Activated CD8-positive, alpha-beta T cell treated with anti-CD3 and anti-CD28 coated beads for 36 hours (primary cell): ENCODE measurements at places on chromosomes 2 and 18. TPM values are rescaled to one million over a fixed set of nuclear protein-coding genes. Genes with fewer than 3 reads are reported as not detected.
A peak's percentile ranks its signal among the peaks of the same experiment; 100 is the strongest.

GRCh38 chr2:241041589-241042158 is 43.3 kb downstream of the SNED1 start:
- H3K4me3 ChIP-seq = no peak overlapping the region
- no peak for DNase-seq
- peaks cover 12% of the 10 kb centered on the region for H3K4me1 ChIP-seq
- no peak overlapping the region for H3K27ac ChIP-seq
- H3K27me3 ChIP-seq = no peaks in the 10 kb centered on the region
- peaks cover 2% of the 10 kb centered on the region for H3K36me3 ChIP-seq

DNA sequence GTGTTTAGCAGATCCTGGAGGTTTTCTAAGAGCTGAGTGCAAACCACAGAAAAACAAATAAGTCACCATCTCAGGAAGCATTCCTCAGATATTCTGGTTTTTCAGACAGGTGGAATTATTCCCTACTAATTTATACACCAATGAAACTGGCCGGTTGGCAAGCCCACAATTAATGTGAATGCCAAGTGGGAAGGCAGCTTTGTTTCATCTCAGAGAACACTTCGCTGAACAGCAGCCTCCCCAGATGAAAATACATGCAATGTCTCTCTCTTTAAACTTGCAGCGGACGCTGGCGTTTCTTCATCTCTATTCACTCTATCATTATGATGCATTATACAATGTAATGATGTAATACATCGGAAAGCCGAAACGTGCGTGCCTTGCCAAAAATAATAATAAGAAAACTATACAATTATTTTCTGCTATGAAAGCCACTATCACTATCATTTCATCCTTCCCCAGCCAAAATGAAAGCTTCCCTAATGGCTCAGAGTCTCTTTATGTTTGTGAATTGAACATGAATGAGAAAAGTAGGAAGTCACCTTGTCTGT is 649.4 kb downstream of the BCL11A start:
- H3K27ac ChIP-seq = no peak overlapping the region
- no peaks in the 10 kb centered on the region for H3K27me3 ChIP-seq
- peaks cover 6% of the 10 kb centered on the region for H3K4me1 ChIP-seq
- no peaks in the 10 kb centered on the region for H3K36me3 ChIP-seq
- DNase-seq = no peak

DNA sequence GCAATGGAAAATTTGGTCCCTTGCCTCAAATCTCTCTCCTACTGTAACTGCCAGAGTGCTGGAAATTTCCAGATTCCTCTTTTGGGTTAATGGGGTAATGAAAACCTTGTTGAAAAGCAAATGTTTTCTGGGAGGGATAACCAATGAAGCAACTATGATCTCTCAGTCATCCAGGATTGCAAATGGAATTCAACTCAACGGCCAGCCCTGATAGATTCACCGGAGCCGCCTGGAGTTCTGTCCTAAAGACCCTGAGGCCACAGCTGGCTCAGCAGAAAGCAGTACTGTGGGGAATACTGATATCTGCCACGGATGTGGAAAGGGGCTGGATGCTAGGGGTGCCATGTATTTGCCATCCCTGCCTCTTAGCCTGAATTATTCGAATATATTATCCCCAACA is 167.8 kb downstream of the NRP2 start:
- H3K27ac ChIP-seq = no peak overlapping the region
- no peaks in the 10 kb centered on the region for H3K4me1 ChIP-seq
- no peaks in the 10 kb centered on the region for H3K36me3 ChIP-seq
- no peak overlapping the region for H3K4me3 ChIP-seq

DNA sequence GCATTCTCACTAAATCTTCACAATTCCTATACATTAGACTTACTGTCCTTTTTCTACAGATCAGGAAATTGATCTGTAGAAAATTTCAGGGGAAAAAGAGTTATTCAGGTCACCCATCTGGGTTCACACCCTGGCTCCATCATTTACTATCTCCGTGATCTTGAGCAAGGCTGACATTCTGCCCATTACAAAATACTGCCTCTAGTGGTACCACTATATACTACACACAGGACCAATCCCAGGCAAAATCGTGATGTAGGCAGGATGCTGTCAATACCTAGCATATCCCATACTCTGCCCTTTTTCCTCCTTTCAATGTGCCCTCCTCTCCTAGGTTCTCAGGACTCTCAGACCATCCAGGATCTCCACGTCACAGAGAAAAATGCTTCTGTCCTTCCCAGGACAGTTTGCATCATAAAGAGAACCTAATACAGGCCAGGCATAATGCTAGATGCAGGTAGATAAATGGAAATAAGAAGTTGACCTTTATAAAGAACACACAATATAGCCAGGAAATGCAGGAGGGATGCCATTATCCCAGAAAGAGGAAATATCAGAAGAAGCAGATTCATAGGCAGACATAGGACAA is 101.9 kb downstream of the CDH20 start:
- H3K36me3 ChIP-seq = no peaks in the 10 kb centered on the region
- no peaks in the 10 kb centered on the region for H3K4me1 ChIP-seq
- no peaks in the 10 kb centered on the region for H3K27me3 ChIP-seq

DNA sequence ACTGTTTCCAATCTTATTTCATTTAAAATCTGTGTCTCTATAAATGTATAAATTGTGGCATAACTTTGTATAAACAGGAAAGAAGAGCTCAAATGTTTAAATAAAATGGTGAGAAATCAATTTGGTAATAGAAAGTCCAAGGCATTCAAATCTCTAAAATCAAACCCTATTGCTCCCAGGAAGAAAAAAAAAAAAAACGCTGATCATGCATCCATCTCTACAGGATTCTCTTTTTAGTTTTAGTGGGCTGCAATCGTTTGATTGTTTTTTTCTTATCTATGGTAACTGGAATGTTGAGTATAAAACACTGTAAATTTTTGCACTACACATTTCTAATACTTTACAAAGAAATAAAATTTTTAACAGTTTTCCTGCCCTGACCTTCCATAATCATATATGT is 75.6 kb downstream of the NCKAP1 start:
- peaks cover 2% of the 10 kb centered on the region for H3K36me3 ChIP-seq
- no peaks in the 10 kb centered on the region for H3K27me3 ChIP-seq
- no peak overlapping the region for H3K27ac ChIP-seq
- DNase-seq = no peak
- H3K4me3 ChIP-seq = no peak overlapping the region

DNA sequence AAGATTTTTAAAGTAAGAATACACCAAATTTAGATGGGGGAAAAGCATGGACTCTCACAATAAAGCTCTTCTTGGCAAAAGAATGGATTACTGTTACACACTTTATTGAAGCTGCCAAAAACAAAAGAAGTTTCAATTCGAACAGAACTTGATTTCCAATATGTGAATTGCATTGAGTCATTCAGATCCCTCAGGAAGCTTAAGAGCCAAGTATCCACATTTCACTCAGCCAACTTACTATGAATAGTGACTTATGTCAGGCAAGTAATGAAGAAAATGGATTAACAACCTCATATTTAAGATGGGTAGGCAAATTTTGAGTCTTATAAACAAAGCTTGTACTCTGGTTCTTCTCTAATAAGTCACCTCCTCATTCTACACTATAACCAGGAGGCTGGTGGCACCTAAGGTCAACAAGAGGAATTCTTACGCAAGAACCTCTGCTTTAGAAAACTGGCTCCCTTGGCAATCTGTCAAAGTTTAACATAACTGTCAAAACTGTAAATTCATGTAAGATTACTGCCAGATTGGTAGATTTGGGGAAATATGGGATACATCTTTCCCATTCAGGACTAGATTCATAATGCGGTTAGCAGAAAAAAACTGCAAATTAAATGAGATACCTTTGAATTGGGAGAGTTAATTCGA is 6.0 kb downstream of the HADHA start:
- no peak overlapping the region for H3K27ac ChIP-seq
- H3K36me3 ChIP-seq = peaks cover 20% of the 10 kb centered on the region
- DNase-seq = no peak
- H3K27me3 ChIP-seq = no peaks in the 10 kb centered on the region
- no peak overlapping the region for H3K4me3 ChIP-seq

DNA sequence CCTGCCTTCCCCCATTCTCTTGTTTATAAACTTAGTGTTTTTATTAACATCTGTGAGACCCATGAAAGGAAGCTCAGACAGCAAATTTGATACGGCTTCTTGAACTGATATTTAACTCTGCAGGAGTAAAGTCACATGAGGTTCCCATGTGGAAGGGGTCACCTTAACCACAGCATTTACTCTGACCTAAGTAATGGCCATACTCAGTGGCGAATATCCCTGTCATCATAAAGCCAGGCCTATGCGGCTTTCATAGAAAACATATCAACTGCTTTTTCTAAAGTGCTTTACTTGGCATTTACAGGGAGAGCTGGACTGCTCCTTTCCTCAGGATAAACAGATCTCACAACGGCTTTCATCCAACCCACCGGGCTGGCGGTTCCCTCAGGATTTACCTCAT is 9.0 kb downstream of the REG1A start:
- DNase-seq = no peak
- H3K27me3 ChIP-seq = no peaks in the 10 kb centered on the region
- H3K27ac ChIP-seq = no peak overlapping the region
- no peaks in the 10 kb centered on the region for H3K36me3 ChIP-seq
- H3K4me1 ChIP-seq = no peaks in the 10 kb centered on the region

DNA sequence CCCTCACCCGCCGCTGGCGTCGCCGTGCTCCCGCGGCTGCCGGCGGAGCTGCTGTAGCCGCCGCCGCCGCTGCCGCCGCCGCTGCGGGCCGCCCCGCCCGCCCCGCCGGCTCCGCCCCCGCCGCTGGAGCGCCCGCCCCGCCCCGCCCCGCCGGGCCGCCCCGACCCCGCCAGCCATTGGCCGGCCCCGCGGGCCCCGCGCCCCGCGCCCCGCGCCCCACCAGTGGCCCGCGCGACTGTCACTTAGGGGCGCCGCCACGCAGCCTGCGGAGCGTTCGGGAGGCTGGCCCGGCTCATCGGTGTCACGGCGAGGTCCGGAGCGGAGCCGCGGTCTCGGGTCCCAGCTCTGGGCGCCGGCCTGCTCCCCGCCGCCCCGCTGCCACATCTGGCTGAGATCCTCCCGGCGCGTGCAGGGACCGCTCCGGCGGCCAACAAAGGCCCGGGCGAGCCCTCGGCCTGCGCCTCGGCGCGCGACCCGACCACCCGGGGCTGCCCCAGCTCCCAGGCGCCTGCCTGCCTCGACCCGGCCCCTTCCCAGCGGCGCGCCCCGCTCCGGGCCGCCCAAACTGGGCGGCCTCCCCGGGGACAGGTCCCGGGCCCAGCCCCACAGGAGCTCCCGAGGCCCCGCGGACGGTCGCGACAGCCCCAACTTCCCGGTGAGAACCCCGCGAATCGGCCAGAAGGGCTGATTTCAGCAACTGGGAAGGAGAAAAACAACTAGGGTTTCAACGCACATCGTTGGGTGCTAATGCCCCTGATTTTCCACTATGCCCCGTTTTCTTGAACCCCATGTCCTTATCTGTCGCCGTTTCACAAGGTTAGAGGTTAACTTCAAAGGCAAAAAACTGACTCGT is at the start of gene MGAT4A:
Gene MGAT4A (minus strand): TSS at position 92 of the 853 bp plus-strand sequence. CDS start 4,800 bp downstream, outside the sequence.
- H3K4me3 ChIP-seq = peak within 1 kb of the TSS; percentile 89
- H3K36me3 ChIP-seq = peaks cover 12% of the 10 kb centered on the region
- H3K4me1 ChIP-seq = peaks cover 53% of the 10 kb centered on the region
- peak; percentile 77 for DNase-seq
- no peaks in the 10 kb centered on the region for H3K27me3 ChIP-seq
- peak within 1 kb of the TSS; percentile 89 for H3K27ac ChIP-seq

GRCh38 chr2:31556940-31557339 is 23.8 kb downstream of the SRD5A2 start:
- H3K4me1 ChIP-seq = no peaks in the 10 kb centered on the region
- no peak overlapping the region for H3K27ac ChIP-seq
- no peak for DNase-seq
- no peaks in the 10 kb centered on the region for H3K36me3 ChIP-seq

DNA sequence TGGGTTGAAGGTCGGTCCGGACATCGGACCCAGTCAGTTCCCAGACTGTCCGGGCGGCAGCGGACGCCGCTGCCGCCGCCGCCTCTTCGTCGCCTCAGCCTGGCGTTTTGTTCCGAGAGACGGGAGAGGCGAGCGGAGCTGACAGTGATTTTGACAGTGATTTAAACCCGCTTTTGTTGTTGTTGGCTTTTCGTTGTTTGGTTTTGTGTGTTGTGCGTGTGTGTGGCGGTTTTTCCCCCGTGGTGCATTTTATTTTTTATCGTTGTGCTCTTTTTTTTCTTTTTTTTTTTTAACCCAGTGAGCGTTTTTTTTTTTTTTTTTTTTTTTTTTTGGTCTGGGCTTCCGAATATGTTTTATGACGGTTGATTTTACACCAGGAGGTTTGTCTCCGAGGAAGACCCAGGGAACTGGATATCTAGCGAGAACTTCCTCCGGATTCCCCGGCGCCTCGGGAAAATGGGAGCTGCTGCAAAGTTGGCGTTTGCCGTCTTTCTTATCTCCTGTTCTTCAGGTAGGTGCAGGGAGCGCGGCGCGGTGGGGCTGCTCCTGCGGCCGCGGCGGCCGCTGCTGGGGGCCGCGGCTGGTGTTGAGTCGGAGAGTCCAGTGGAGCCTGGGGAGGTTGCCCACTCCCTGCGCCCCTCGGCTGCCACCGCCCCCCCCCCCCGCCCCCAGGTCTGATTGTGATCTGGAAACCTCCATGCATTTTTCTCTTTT is at the start of gene ACVR2A:
Gene ACVR2A (plus strand): TSS at position 333 of the 714 bp plus-strand sequence. CDS start 124 bp downstream, at position 457.
- peaks cover 25% of the 10 kb centered on the region for H3K4me1 ChIP-seq
- peak within 1 kb of the TSS; percentile 80 for H3K27ac ChIP-seq
- peak; percentile 37 for DNase-seq
- H3K27me3 ChIP-seq = peaks cover 45% of the 10 kb centered on the region
- peaks cover 1% of the 10 kb centered on the region for H3K36me3 ChIP-seq

DNA sequence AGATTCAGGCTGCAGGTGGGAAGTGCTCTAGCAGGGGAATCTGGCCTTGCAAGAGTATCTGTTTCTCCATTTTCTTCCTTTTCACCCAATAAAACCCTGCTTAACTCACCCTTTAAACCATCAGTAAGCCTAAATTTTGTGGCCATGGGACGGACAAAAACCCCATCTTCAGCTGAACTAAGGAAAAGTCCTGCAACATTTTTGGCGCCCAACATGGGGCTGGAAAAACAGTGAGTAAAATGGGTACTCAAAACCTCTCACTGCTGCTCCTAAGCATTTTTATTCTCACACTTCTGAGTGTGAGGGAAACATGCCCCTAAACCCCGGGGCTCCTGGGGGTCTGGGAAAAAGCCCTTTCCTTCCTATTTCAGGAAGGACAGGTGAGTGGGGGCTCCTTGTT is 414.3 kb downstream of the ZNF804A start:
- H3K4me3 ChIP-seq = no peak overlapping the region
- H3K27me3 ChIP-seq = no peaks in the 10 kb centered on the region
- H3K36me3 ChIP-seq = no peaks in the 10 kb centered on the region
- H3K27ac ChIP-seq = no peak overlapping the region
- H3K4me1 ChIP-seq = no peaks in the 10 kb centered on the region
- peak; percentile 5 for DNase-seq

- H3K27me3 ChIP-seq = no peaks in the 10 kb centered on the region
- H3K36me3 ChIP-seq = peaks cover 41% of the 10 kb centered on the region
- DNase-seq = peak; percentile 82
- H3K4me1 ChIP-seq = peaks cover 85% of the 10 kb centered on the region
Measured at GRCh38 chr2:101718993-101719571, 21.6 kb downstream of the MAP4K4 start.

GRCh38 chr2:3645745-3646389 is 12.1 kb upstream of the ALLC start:
- H3K4me3 ChIP-seq = no peak overlapping the region
- H3K4me1 ChIP-seq = peaks cover 3% of the 10 kb centered on the region
- H3K27ac ChIP-seq = no peak overlapping the region
- H3K36me3 ChIP-seq = no peaks in the 10 kb centered on the region
- no peak for DNase-seq

The GATA6 gene
- total RNA-seq = not detected

The ALK gene
- total RNA-seq = not detected

The ANO7 gene
- 5.1 TPM for total RNA-seq

The RESP18 gene
- not detected for total RNA-seq

The PTPRM gene
- total RNA-seq = 3.0 TPM
